KBM-7 (cell line): ENCODE measurements at places on chromosomes 4 and X.
A peak's percentile ranks its signal among the peaks of the same experiment; 100 is the strongest.

DNA sequence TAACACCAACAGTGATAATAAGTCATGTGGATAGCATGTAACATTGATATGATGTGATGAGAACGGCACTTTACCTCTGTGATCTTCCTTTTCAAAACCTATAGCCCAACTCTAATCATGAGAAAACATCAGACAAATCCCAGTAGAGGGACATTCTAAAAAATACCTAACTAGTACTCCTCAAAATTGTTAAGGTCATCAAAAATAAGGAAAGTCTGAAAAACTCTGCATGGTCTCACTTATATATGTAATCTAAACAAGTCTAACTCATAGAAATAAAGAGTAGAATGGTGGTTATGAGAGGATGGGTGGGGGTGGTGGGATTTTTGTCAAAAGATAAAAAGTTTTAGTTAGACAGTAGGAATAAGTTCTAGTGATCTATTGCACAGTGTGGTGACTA is 243.9 kb upstream of the GRIA3 start:
- DNase-seq: no peak

GRCh38 chrX:148915474-148915873 is 415.1 kb downstream of the AFF2 start:
- DNase-seq: no peak

- DNase-seq: no peak
Observed at GRCh38 chr4:150906987-150907633, 108.0 kb downstream of the LRBA start.

DNA sequence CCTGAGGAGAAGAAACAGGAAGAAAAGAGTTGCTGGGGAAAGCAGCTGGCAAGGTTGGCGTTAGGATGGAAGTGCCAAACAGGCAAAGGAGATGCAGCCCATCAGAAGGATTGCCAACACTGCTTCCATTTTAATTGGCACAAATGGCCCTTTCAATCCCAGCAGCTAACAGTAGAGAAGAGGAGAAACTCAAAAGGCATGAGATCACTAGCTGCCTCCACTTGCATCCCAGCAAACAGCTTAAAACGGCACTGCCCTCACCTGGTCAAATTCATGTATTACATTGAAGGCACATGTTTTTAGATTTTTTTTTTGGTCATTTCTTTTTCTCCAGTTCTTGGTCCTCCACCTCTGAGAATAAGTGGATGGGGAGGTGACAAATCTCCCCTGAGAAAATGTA is 14.9 kb upstream of the LOC101059915 start:
- DNase-seq: peak; percentile 86

- peak; percentile 51 for DNase-seq
Observed at GRCh38 chr4:159003420-159004253, 99.2 kb upstream of the RAPGEF2 start.

DNA sequence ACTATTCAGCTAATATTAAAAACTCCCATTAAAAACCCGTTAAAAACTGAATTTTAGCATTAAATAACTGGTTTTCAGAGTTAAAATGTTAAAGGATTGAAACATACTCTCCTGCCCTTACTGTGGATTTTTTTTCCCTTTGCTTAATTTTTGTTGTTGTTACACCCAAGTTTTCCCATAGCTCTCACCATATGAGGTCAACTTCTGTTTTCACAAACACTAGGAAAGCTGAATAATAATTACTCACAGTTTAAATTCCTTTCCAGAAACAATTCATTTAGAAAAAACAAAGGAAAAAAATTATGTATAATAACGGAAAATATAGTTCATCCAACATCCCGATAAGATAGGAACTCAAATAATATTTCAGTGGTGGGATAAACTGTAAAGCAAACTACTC is 129.0 kb downstream of the PPP3CA start:
- no peak for DNase-seq

- no peak for DNase-seq
Observed at GRCh38 chr4:73487233-73487632, 5.7 kb downstream of the AFM start.

GRCh38 chrX:152912106-152912505 is 14.2 kb downstream of the ZNF185 start:
- peak; percentile 52 for DNase-seq

GRCh38 chrX:97009391-97009790 is 125.7 kb downstream of the RPA4 start:
- no peak for DNase-seq

GRCh38 chr4:34878961-34879360 is 1365.4 kb downstream of the ARAP2 start:
- DNase-seq: no peak

- DNase-seq: no peak
Observed at GRCh38 chr4:52552778-52553177, 106.3 kb downstream of the USP46 start.

DNA sequence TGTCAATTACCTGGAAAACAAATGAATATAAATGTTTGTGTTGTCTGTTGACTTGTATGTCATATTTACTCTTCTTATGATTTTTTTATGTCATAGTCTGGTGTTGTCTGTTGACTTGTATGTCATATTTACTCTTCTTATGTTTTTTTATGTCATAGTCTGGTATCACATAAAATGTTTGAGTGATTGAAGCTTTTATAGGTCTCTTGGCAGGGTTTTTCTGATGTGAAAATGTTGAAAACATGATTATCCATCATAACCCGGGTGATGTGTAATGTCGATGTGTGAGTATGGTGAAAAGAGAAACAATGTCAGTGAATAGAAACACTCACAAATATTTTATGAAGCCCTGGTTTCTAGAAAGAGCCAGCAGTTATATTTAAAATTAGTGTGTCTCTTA is 335.7 kb downstream of the BMPR1B start:
- no peak for DNase-seq

- DNase-seq: no peak
Observed at GRCh38 chr4:20376070-20376469, 124.4 kb downstream of the SLIT2 start.

DNA sequence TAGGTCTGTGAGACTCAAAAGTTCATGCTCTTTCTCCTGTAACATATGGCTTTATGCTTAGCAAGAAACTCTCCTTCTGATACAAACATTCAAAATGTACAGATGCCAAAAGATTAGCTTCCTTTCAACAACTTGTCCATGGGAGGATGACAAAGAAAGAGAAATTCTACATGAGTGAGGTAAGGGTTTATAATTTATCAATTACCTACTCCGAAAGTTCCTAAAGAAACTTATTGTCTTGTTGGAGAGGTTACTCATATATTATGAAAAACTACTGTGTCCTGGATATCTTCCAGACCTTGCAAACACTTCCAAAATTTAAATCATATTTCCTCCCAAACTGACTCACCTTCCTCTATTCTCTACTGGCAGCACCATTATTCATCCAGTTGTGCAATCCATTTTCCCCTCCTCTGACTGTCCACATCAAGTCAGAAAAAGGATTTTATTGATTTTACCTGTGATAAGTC is 65.1 kb downstream of the ENPEP start:
- DNase-seq: no peak

GRCh38 chr4:40555176-40555900 is 74.3 kb downstream of the RBM47 start:
- no peak for DNase-seq

- no peak for DNase-seq
Observed at GRCh38 chr4:151173871-151174270, 74.4 kb downstream of the RPS3A start.

- DNase-seq: no peak
Observed at GRCh38 chr4:63169836-63170235, 1239.4 kb downstream of the TECRL start.

- no peak for DNase-seq
Observed at GRCh38 chrX:97806238-97806637, 922.5 kb downstream of the RPA4 start.

GRCh38 chr4:101792056-101792590 is 1.6 kb downstream of the BANK1 start:
- DNase-seq: no peak

DNA sequence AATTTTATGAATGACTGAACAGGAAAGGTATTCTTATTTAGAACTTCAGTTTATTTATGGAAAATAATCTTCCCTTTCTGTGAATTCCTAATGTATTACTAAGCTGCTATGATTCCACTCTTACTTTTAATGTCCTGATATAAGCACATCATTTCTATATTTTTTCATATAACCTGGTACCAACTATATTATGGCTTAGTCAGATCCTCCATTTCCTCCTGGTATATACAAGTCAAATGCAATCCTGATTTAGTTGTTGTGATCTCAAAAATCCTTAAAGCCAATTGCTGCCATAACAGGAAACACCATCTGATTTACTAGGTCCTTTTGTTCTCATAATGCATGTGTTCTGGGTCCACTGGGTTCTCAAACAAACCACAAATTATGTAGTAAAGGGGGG is 26.8 kb downstream of the TRMT2B start:
- DNase-seq: no peak

- DNase-seq: no peak
Observed at GRCh38 chrX:143854006-143854405, 29.9 kb upstream of the UBE2NL start.

- DNase-seq: peak; percentile 23
Observed at GRCh38 chr4:71270901-71271300, 67.9 kb upstream of the SLC4A4 start.

DNA sequence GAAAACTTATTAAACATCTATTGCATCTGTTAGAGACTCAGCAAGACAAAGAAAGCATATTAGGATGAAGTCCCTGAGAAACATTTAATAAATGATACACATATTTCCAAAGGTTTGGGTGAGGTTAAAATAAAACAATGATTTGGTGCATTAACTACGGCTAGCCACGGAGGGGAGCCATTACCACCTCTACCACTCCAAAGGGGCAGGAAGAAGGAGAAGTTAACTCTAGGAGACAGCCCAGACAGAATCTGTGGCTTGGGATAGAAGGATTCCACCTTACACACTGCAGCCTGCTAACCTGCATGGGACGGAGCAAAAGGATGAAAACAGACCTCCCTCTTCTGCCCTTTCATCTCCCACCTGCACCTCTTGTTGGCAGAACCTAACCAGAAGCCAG is 189.1 kb upstream of the C1QTNF7 start:
- DNase-seq: peak; percentile 49

DNA sequence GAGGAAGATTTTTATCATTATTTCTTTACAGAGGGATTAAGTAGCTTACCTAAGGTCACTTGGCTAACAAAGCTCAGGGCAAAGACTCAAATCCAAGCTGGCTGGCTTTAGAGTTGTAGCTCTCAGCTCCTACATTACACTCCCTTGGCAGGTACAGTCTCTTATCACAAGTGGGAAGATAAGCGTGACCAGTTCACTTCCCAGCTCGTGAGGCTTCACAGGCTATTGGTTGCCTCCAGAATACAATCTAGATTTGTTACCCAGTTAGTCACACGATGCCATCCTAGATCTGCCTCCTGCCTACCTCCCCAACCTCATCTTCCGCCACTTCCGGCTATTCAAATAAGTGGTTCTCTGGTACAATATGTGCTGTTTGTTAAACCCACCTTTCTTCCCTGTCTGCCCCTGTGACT is 3.7 kb downstream of the MMRN1 start:
- no peak for DNase-seq

GRCh38 chr4:1022739-1023066 is 11.3 kb downstream of the FGFRL1 start:
- no peak for DNase-seq

DNA sequence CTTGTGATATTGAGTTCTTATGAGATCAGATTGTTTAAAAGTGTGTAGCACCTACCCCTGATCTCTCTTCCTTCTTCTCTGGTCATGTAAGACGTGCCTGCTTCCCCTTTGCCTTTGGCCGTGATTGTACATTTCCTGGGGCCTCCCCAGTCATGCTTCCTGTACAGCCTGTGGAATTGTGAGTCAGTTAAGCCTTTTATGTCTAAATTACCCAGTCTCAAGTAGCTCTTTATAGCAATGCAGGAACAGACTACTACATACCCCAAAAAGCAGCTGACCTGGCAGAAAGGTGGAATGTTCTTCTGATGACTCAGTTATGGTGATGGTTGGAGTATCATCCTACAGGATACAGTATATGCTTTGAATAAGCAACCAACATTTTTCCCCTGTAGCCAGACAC is 11.4 kb upstream of the MCUB start:
- DNase-seq: peak; percentile 77

GRCh38 chr4:141569141-141569540 is 67.2 kb upstream of the IL15 start:
- DNase-seq: no peak

- peak; percentile 33 for DNase-seq
Observed at GRCh38 chr4:54277691-54278090, 48.6 kb downstream of the PDGFRA start.

- DNase-seq: no peak
Observed at GRCh38 chr4:140556372-140557085, 12.2 kb downstream of the UCP1 start.

- no peak for DNase-seq
Observed at GRCh38 chrX:140525448-140525847, 20.6 kb upstream of the SOX3 start.

DNA sequence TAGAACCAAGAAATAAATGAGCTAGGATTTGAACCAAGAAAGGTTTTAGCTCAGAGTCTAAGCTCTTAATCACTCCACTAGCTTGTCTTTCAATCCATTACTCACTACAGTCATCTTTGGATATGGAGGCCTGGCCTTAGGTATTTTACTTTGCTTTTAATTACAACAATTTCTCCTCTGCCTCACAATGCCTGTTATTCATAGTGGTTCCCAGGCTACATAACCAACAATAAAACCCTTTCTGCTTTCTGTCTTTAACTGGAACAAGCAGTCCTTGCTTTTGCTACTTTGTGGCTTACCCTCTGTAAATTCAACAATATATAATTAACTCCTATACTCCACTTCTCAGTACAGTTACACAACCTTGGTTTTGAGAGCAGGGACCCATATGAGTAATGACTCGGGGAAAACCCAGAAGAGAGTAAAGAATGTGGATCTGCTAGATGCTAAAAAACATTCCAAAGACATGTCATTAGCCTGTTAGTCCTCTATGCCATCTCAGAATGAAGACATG is 94.7 kb upstream of the NAP1L5 start:
- no peak for DNase-seq

GRCh38 chr4:143353797-143354196 is 17.1 kb downstream of the GAB1 start:
- DNase-seq: no peak

DNA sequence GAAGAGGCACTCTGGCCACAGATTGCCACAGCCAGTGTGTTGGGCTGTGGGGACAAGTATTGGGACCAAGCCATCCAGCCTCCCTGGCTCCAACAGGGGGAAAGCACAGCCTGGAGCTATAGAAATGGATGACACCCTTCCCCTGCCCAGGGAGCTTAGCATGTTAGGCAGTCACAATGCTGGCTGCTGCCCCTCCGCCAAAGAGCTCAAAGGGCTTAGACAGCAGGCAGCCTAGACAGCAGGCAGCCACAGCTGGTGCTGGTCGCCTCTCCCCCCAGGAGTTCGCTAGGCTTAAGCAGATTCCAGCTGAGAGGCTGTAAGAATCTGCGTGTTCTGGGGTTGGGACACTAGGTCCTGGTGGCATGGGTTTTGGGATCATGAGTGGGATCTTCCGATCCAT is 94.5 kb upstream of the MXRA5 start:
- DNase-seq: no peak
